Esophagus squamous epithelium (tissue), 5 donors: ENCODE measurements at places on chromosomes 6 and 20.

DNA sequence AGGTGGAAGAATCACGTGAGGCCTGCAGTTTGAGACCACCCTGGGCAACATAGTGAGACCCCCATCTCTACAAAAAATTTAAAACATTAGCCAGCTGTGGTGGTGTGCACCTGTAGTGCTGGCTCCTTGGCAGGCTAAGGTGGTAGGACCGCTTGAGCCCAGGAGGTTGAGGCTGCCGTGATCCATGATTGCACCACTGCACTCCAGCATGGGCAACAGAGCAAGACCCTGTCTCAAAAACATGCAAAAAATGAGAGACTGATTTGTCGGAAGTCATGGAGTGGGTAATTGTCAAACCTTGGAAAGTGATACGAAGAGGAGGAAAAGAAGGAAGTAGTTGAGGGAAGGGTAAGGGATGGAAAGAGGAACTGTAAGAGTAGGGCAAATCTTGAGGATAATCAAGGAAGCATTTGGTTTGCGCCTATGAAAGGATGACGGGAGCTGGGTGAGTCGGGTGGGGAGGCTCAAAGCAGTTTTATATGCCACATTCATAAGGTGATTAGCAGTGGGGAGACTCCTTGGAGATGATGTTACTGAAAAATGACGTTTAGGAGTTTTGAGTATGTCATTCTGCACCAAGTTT lies 14.5 kb downstream of the L3MBTL3 start:
- no peak for DNase-seq

DNA sequence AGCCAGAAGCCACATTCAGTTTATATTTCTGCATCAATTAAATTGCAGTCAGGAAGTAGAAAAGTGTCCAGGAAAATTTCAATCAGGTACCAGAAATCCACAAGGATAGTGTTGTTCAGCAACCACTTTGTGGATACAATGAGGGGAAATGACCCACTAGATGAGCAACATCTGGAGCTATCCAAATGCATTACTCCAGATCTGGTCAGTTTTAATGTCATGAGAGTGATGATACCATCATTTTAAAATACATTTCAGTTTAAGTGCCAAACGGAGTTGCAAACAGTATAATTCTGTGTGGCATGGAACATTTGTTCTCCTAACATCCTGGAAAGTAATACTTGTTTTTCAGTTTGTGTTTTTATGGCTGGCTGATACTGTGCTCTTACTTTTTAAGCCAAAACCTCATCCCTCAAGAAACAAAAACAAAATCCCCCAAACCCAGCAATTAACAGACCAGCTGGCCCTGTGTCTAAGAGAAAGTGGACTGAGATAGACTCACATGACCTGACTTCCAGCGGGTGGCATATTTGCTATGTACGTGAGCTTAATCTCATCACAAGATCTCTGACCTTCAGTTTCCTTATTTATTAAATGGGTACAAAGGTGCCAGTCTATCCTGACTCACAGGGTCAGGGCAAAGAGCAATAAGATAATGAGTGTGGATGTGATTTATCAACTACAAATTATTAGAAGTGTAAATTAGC lies 58.8 kb upstream of the CNKSR3 start:
- no peak for DNase-seq

GRCh38 chr20:44039147-44039546 lies 124.5 kb downstream of the TOX2 start:
- DNase-seq = no peak

DNA sequence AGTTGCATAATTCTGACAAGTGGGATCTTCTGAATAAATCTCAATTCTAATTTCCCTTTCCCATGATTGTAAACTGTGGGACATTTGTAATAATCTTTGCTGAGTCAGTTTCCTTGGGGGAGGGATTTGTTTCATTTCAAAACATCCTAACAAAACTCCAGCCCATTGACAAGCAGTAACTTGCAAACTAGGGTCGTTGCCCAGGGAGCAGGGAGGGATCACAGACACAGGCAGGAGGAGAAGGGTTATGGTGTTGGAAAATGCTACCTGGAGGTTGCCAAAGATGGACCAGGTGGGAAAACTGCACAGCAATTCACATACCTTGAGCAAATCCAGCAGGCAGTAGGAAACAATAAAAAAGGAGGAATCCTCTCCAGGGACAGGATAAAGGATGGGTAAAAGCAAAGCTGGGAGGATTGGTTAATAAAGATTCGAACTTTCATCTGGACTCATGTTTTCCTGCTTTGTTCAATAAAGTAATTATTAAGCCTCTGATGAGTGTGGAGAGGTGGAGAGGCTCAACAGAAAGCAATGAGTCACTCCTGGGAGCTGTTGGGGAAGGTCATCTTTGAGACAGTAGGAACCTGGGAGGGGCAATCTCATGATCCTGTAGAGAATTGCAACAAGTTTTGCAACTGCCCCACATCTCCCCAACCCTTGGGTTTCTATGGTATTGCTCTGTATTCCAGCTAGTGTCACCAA lies 87.3 kb upstream of the AKIRIN2 start:
- DNase-seq = no peak

DNA sequence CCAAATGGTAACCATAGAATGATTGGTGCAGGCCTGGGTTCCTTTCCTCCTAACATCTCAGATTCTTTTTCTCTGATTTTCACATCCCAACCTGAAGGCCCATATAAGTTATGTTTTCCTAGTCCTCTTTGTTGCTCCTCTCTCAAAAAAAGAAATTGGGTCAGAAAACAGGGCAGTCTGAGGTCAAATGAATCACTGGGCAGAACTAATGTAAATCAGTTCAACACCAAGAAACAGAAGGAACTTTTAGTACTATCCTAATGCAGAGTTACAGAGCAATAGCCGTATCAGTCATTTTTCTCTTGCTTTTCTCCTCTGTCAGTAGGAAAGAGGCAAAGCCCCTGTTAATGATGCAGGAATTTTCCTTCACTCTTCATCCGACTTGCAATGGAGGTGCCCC lies 11.0 kb upstream of the TPD52L1 start:
- no peak for DNase-seq

DNA sequence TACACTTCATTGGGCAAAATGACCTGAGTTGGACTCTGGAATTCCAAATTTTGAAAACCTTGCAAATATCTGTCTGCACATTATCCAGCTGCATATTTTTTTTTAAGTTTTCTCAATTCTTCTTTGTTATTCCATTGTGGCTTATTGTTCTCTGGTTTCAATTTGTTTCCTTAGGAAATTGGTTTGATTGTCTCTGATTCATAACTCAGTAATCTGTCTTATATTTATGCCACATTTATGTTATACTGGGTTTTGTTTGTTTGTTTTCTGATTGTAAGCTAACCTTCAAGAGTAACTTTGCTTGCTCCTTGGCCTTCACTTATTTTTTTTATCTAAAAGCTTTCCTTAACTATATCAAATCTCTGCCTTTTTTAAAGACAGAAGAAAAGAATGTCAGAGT lies 193.3 kb upstream of the PLCB4 start:
- DNase-seq = no peak

GRCh38 chr6:24054388-24054787 lies 71.6 kb upstream of the NRSN1 start:
- no peak for DNase-seq

GRCh38 chr20:9139106-9139833 lies 70.4 kb downstream of the PLCB4 start:
- no peak for DNase-seq

DNA sequence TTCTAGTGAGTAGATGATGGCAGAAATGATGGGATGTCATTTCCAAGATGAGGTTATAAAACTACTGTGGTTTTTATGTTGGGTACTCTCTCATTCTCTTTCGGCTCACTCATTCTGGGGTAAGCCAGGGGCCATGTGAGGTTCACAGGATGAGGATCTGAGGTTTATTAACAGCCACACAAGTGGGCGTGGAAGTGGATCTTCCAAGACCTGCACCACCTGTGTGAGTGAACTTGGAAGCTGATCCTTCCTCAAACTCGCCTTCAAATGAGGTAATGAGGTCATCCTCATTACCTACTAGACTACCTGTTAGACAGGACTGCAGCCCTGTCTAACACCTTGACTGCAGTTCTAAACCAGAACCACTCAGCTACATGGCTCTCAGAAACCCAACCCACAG lies 45.1 kb upstream of the TAGAP start:
- DNase-seq = no peak

DNA sequence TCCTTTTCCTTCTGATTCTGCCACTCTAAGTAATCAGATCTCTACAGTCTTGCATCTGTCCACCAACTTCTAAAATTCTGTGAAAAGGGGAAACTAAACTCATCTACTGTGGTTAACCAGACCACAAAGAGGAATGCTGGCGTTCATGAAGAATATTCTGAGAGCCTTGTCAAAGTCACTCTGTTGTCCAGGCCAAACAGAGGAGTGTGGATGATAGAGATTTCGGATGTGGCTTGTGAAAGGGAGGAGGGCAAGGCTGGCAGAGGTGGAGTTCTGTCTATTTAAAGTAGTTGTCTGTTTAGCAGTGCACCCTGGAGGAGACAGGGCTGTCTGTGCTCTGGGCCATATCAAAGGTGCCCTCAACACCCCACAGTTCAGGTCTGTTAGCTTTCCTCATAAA lies 33.9 kb downstream of the CCN2 start:
- DNase-seq = no peak

DNA sequence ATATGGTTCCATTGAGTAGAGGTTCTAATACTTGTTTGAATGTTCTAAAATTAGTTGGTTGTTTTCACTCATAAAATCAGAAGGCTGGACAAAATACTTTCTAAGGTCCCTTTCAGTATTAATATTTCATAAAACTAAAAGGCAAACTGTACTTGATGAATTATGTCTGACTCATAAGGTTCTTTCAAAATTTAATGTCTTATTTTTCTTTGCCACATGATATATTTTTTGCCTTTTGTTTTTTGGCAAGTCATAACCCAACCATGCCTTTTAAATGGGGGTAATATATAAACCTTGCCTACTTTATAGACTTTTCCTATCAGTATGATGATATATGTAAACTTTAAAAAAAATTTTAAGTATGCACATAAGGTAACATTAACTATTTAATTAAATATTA lies 244.7 kb downstream of the PTPRK start:
- no peak for DNase-seq

DNA sequence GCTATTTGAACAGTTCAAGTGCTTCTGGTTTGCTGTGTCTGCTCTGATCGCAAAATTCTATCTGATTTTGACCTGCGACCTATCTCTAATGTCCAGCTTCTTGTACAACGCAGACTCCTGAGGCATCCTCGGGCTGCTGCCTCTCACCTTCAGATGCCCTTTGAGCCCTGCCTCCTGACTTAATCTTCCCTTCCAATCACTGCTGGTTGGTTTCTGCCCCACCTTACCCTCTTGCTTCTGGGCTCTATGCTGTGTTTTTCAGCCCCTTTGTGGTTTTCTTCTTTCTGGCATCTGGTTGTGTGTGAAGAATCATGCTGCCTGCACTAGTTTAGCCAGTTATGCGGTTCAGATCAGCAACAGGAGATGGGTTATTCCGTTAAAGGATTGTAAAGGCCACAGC lies 131.2 kb upstream of the THEMIS start:
- DNase-seq = no peak

DNA sequence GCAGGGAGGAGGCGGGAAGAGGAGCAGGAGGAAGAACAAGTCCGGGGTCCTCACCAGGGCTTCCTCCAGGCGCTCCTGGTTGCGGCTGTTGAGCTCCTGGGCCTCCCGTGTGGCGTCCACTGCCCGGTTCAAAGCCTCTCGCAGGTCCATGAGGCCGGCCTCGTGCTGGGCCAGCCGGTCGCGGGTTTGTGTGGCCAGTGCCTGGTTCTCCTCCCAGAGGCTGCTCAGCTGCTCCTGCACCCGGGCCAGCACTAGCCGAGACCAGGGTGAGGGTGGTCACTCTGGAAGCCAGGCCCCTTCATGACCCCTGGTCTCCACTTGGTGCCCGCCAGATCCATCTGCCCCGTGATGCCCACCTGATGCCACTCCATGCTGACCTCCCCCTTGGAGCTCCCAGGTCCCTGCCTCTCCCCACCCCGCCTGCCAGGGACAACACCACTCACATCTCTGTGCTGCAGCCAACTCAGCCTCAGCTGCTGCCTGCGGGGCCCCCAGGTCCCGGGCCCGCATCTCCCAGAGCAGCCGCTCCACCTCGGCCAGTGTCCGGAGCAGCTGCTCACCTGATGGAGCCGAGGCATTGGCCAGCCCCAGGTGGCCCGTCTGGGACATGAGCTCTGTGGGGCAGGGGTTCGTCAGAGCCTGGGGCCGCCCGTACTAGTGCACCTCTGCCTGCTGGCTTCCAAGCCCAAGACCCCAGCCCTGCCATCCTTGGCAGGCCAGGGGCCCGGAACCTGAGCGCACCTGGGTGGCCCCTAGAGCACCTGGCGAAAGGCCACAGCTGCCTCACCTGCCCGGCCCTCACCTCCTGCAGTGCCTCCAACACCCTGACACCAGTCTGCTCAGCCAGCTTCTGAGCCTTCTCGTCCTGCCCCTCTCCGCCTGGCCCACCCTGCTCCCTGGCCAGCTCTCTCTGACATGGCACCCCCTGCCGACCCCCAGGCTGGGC lies 15.9 kb downstream of the ADRM1 start:
- DNase-seq = no peak

- DNase-seq = no peak
These were observed 4.5 kb downstream of the TP53INP2 start for GRCh38 chr20:34708621-34709043.

GRCh38 chr6:111237852-111238251 lies 150.5 kb downstream of the SLC16A10 start:
- DNase-seq = no peak

- no peak for DNase-seq
These were observed 3.0 kb downstream of the YWHAB start for GRCh38 chr20:44888226-44889103.

GRCh38 chr6:113526553-113526952 lies 330.6 kb upstream of the MARCKS start:
- DNase-seq = no peak

DNA sequence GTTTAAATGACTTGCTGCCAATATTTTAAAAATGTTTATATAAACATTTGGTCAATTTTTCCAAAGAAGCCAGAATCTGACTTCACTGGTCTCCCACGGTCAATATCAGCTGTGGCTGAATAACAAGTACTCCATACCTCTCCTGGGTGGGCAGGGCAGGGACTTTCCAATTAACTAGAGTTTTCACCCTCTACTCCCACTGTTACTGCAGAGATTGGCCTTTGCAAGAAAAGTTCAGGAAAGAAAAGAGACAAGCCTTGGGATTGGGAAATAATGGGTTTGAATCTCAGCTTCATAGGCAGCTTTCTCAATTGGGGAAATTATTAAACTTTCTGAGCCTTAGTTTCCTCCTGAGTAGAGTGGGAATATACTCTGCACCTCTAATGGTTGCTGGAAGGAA lies 236.9 kb downstream of the PRL start:
- no peak for DNase-seq

DNA sequence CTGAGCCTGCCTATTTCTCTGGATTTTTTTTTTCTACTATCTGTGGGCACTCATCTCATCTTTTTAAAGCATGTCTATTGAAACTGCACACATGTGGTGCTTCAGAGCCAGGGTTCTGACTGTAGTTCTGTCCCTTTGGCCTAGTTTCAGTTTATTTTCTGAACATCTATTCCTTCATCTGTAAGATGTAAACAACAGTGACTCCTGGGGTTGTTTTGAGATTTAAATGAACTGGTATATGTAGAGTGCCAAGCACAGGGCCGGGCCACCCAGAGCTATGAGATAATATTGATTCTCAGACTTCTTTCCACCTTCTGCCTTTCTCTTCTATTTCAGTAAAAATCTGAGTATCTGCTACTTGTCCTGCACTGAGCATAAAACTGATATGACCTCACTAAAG lies 185.1 kb downstream of the CARMIL1 start:
- DNase-seq = no peak
